ENCODE measurements at places on chromosomes 16 and 17. TPM values are rescaled to one million over a fixed set of nuclear protein-coding genes. Genes with fewer than 3 reads are reported as not detected.

TMC8 gene
- total RNA-seq, result 1.00 TPM

HAP1 gene
- 0.94 TPM for total RNA-seq

TSNAXIP1 gene
- total RNA-seq, result 0.95 TPM

ITGA2B gene
- total RNA-seq, result not detected

TNRC6C gene
- 2.6 TPM for total RNA-seq

RAB11FIP4 gene
- total RNA-seq, result 21.4 TPM

PSMB10 gene
- 28.4 TPM for total RNA-seq

CBFA2T3 gene
- total RNA-seq, result 2.7 TPM

HBZ gene
- not detected for total RNA-seq

CCL17 gene
- total RNA-seq, result 0.64 TPM

RBFOX1 gene
- not detected for total RNA-seq

CD7 gene
- total RNA-seq, result 3.8 TPM

MPP2 gene
- 3.6 TPM for total RNA-seq

MT1X gene
- total RNA-seq, result 475 TPM

SNX20 gene
- total RNA-seq, result 2.9 TPM

CTRB2 gene
- total RNA-seq, result not detected

KRTAP9-1 gene
- total RNA-seq, result not detected

DHRS7C gene
- not detected for total RNA-seq

MAPT gene
- total RNA-seq, result 5.9 TPM

KRT28 gene
- not detected for total RNA-seq

MAPK8IP3 gene
- total RNA-seq, result 24.4 TPM

TEKT5 gene
- total RNA-seq, result not detected

CACNA1G gene
- total RNA-seq, result 0.38 TPM

ELMO3 gene
- 30.1 TPM for total RNA-seq

CCDC144A gene
- total RNA-seq, result 0.53 TPM

EEF2KMT gene
- total RNA-seq, result 7.1 TPM

KRT32 gene
- 5.0 TPM for total RNA-seq

FOXL1 gene
- 1.6 TPM for total RNA-seq

CCL7 gene
- total RNA-seq, result not detected

MYL11 gene
- not detected for total RNA-seq

Measured in esophagus squamous epithelium (tissue), 5 donors.